HepG2 (cell line): ENCODE measurements at places on chromosomes 5 and 9.

DNA sequence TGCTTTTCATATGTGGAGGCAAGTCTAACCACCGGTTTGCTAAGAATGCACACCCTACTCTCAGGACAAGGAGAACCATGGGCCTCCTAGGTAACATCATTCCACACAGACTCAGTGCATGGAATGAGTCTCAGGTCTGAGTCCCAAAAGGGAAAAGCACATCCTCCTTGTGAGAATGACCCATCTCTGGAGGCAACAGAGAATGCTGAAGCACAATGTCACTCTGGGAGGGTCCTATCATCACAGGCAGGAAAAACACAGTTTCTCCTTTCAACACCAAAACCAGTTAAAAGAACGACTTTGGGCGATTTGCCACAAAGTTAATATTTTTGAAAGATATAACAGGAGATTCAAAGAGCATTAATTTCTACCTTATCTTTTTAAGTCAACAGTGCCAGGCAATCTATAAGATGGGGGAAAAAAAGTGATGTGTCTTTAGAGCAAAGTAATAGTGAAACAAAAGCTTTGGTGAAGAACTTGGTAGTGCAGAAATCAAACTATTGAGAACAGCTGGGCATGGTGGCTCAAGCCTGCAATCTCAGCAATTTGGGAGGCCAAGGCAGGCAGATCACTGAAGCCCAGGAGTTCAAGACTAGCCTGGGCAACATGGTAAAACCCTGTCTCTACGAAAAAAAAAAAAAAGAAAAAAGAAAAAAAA lies 97.3 kb downstream of the OXCT1 start:
- DNase-seq, result no peak

DNA sequence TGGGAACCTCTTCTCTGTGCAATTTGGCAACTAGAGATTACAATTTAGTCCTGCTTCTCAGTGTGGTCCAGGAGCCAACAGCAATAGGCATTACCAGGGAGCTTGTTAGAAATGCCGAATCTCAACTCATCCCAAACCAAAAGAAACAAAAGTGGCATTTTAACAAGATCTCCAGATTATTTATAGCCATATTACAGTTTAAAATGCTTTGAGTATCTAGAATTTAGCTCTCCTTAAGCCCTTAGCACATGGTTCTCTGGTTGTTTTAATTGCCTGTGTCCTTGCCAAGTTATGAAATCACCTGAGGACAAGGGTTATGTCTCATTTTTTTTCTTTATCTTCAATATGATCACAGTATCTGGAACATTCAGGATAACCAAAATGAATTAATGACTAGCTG lies 51.6 kb upstream of the TAS2R1 start:
- no peak for DNase-seq

GRCh38 chr5:8908055-8908683 lies 637.7 kb downstream of the SEMA5A start:
- no peak for DNase-seq

DNA sequence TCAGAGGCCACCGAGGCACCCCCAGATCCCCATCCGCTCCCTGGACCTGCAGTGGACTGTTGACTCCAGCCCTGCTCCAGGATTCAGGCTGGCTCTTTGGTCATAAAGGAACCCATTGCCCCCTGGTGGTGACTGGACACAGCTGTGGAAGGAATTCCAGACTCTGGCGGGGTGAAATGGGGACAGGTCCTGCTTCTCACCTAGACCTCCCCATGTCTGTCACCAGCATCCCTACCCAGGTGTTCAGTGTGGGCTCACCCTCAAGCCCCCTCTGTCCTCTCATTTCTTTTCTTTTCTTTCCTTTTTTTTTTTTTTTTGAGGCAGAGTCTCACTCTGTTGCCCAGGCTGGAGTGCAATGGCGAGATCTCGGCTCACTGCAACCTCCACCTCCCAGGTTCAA lies 25.5 kb upstream of the STXBP1 start:
- DNase-seq, result peak; percentile 75

GRCh38 chr9:110979636-110980035 lies 58.6 kb downstream of the LPAR1 start:
- DNase-seq, result no peak

DNA sequence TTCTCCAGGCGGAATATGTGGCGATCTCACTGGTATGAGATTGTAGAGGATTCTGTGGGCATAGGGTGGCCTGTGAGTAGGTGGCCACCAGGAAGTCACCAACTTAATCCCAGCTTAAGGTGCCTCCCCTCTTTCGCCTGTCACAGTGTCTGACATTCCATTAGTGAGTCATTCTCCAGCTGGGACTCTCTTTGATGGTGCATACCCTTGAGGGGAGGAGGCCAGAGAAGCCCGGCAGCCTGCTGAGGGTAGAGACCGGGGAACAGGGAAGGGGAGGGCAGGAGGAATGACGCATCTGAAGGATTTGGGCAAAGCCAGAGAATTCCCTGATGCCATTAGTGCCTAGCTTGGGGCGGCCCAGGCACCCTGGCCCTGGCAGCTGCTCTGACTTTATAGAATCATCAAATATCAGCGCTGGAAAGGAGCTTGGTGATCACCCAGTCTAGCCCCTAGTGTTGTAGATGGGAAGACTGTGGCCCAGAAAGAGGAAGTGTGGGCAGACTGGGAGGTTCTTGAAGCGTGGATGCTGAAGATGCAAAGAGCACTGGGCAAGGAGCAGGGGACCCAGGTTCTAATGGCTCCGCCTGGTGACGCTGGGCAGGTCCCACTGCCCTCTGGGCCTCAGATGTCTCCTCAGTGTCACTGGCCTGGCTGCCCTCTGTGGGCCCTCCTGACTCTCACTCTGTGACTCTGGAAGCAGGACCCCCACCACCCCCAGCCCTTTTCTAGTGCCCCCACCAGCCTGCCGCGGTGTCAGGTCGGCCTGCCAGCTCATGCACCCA lies 41.4 kb downstream of the DAB2IP start:
- peak; percentile 81 for DNase-seq

GRCh38 chr5:54329731-54330709 lies 19.6 kb upstream of the ARL15 start:
- DNase-seq, result no peak
